ENCODE measurements at places on chromosomes 13 and 19.
A peak's percentile ranks its signal among the peaks of the same experiment; 100 is the strongest.

DNA sequence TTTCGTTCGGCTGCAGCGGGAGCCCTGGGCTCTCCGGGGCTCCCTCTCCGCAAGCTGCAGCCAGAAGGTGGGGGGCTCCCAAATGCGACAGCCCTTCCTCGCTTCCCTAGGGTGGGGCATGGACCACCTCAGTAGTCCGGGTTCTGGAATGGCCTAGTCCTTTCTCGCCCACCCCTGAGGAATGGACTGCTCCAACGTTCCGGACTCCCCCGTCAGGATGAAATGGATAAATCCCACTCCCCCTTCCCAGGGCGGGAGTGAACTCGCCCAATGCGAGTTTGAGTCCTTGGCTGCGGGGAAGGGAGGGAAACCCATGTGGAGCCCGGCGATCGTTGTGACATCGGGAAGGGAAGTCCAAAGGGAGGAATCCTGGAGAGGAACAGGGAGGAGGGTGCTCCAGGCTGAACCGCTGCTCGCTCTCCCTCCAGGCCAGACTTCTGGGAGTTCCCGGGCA, 5.5 kb downstream of the HRC start:
- DNase-seq: no peak

- DNase-seq: no peak
These were observed 296.0 kb downstream of the OLFM4 start for GRCh38 chr13:53324656-53325055.

DNA sequence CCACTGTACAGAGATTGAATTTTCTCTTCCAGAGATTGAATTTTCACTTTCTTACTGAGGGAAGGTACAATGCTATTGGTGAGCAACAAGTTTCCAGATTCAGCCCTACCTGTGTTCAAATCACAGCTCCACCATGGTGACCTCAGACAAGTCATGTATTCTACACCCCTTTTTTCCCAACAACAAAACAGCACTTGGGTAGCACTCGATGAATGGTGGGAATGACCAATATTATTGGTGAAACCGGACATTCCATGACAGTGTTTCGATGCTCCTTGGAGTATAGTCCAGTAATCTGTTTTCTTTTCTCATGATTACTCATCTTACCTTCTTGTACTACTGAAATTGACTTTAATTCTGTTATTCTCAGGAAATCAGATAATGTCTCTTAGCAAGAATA, 266.2 kb upstream of the SOX21 start:
- DNase-seq: no peak

DNA sequence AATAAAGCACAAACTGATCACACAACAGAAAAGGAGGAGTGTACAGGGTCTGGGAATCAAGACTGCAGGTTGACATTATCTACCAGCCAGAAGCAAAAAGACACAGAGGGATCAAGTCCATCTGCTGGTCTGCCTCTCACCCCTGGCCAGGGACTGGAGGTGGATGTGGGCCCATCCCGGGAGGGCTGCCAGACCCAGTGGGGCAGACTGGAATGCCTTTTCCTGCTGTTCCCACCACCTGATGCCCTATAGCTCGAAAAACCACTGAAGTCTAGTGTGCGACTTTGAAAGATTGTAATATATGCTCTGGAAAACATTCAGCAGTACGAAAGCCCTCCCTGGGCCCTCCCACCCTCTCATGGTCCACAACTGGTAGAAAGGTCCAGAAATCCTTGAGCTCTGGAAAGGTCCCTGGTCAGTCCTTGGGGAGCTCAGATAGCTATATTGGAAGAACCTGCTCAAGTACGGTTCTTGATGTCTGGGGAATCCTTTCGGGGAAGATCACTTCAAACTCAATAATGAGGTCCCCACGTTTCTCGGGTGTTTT, 2.6 kb downstream of the DNAJB1 start:
- DNase-seq: no peak

DNA sequence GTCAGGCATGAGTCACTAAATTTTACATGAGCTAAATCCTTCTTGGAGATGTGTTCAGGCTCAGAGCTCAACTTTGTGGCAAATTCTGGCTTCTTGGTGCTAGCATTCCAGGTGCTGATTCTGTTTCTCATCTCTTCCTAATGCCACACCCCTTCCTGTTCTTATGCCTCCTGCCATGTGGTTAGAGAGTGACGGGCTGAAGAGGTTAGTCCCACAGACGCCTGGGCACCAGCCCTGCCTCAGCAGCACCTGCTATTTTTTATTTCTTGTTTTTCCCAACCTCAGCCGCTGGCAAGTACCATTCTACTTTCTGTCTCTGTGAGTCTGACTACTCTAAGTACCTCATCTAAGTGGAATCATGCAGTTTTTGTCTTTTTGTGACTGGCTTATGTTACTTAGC, 329.5 kb downstream of the KCNRG start:
- DNase-seq: no peak

GRCh38 chr13:29906432-29907011, 56.1 kb upstream of the UBL3 start:
- DNase-seq: no peak

DNA sequence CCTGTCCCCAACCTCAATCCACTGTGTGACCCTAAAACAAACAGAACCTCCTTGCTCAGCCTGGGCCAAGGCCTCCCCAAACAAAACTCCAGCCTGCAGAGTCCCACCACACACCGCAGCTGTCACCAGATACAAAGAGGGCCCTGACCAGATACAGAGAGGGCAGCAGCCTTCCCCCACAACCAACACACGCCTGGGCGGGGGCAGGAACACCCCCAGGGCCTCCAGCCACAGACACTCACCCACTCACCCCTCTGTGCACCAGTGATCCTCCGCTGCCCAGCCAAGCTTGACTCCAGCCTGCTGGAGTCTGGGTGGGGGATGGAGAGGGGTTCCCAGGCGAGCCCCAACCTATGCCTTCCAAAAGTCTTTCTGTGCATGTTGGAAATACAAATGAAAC, 5.9 kb upstream of the CIRBP start:
- no peak for DNase-seq

DNA sequence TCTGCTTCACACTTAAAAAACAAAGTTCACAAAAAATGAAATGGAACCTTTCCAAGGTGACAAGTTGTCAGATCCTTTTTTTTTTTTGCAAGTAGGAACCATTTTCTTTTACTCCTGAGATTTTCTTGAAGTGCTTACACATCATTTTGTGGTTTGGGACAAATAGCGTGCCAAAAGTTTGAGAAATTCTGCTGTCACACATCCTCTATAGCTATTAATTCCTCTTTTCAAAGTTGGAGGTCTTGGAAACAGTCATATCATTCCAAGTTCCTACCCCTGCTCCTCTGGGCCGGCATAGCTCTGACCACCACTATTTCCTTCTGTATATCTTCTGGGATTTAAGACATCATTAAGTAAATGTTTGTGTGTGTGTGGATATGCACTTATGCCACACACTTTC, 421.6 kb upstream of the SLC10A2 start:
- DNase-seq: no peak

DNA sequence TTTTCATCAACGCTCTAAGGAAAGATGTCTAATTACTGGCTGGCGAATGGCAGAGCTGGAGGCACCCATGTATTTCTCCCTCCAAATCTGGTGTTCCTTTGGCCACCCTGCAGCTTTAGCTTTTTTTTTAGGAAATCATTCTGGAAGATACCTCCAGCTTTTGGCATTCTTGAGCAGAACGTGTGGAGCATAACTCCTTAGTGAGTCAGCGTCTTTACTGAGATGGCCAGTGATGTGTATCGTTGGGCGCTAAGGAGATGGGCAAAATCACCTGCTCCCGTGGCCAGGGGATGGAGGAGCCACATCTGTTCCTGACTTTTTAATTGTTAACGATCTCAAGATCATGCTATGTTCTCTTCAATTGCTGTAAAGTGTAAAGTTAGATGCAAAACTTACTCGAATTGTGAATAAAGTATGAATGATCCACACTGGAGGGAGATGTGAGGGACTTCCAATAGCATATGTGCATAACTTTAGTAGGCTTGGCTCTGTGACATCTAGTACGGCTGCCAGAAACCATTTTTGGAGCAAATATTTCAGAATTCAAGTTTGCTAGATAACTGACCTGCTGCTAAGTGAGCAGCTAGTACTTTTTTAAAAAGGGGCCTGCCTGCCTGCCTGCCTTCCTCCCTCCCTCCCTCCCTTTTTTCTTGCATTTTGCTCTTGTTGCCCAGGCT, 24.4 kb upstream of the C1QTNF9 start:
- DNase-seq: no peak

DNA sequence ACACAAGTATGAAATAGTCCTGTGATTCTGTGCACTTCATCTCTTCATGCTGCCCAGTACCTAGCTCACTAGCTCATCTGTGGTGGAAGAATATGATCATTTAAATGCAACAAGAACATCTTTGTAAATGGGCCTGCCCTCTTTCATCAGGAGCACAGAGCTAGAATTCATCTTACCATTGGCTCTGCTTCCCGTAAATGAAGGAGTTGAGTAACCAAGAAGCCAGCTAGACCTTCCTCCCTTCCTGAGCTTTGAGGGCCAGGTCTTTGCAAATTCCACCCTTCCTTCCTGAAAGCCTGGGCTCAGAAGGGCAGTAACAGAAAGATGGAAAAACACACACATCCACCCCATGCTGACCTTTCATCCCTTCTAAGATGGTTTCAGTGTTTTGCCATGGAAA, 82.0 kb downstream of the FRY start:
- DNase-seq: no peak

- no peak for DNase-seq
These were observed 1.3 kb downstream of the BBC3 start for GRCh38 chr19:47229676-47230053.

DNA sequence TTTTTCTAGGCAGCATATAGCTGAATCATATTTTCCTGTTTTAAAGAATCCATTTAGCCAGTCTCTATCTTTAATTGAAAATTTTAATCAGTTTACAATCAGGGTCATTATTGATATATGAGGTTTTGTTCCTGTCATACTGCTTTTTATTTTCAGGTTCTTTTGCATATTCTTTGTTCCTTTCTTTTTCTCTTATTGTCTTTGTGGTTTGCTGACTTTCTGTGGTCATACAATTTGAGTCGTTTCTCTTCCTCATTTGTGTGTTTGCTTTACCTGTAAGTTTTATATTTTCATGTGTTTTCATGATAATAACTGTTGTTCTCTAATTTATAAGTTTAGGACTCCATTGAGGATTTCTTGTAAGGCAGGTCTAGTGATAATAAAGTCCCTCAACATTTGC, 812.6 kb downstream of the DACH1 start:
- no peak for DNase-seq

DNA sequence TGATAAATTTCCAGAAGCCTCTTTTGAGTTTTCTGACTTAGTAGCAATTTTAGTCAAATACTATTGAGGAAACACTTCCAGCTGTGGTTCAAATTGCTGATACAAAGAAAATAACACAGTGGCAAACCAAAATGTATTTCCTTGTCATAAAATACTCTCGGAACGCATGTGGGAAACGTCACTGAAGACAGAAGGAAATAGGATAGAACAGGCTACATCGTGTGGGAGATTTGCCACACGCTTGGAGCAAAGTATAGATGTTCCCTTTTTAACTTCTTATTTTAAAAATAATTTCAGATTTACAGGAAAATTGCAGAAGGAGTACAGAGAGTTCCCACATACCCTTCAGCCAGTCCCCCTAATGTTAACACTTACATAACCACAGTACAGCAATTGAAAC, 88.8 kb downstream of the ING1 start:
- no peak for DNase-seq

DNA sequence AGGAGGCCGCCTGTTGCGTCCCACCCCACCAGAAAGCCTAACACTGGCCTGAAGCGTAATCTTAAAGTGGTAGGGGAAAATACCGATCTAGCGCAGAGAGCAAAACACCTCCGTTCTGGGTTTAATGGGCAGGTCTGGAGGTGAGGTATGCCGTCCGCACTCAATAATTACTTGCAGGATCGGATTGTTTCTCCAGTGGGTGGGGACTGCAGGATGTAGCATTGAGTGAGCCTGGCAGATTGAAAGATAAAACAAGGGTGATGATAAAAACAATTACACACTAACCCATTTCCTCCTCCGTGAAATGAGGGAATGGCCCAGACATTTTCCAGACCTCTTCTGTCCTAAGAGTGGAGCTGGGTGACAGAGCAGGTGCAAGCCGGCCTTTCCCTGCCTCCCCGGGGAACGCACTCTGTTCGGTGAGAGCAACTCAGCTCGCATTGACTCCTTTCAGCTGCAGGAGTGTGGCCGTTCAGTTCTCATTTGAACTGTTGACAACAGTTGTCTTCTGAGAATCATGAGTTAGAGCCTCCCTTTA, 110.2 kb upstream of the DOCK9 start:
- peak; percentile 4 for DNase-seq

GRCh38 chr13:47409778-47410177, 512.9 kb upstream of the HTR2A start:
- no peak for DNase-seq

- DNase-seq: no peak
These were observed 522.0 kb upstream of the ATXN8OS start for GRCh38 chr13:69585656-69586055.

DNA sequence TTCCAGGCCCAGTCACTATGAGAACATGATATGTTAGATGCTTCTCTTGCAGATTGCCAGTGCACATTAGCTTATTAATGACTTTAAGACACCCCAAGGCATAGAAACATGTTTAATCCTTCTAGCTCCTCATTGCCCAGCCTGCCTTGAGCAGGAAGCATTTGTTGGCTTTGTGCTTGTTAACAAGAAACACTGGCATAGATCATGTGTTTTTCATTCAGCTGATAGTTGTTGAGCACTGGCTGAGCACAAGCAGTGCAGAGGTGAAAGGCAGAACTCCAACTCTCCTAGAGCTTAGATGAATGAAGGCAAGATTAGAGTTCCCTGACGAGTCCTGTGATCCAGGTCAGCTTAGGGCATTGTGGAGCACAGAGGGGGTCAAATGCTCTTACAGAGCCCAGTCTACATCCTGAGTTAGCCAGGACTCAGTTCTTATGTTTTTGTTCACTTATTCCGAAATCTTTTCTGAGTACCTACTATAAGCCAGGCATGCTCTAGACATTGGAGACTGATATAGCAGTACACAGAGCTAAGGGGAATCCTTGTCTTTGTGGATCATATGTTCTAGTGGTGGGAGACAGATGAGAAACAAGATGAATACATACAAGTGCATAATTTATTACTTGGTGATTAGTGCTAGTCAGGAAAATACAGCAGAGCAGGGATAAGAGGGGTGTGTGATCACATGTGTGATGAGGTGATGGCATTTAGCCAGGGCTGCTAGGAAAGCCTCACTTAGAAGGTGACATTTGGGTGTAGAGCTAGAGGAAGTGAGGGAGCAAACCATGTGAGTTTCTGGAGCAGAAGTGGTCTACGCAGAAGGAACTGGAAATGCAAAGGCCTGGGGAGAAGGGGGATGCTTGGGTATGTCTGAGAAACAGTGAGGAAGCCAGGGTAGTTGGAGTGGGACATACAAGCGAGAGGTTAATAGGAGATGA, 101.2 kb downstream of the WASF3 start:
- DNase-seq: no peak

GRCh38 chr13:44629465-44630183, 53.5 kb upstream of the TSC22D1 start:
- DNase-seq: no peak

GRCh38 chr19:49551531-49551930, 23.7 kb downstream of the RCN3 start:
- DNase-seq: no peak

GRCh38 chr13:98221234-98221633, 44.2 kb upstream of the RNF113B start:
- no peak for DNase-seq
